ENCODE measurements at places on chromosomes 3 and 15.

DNA sequence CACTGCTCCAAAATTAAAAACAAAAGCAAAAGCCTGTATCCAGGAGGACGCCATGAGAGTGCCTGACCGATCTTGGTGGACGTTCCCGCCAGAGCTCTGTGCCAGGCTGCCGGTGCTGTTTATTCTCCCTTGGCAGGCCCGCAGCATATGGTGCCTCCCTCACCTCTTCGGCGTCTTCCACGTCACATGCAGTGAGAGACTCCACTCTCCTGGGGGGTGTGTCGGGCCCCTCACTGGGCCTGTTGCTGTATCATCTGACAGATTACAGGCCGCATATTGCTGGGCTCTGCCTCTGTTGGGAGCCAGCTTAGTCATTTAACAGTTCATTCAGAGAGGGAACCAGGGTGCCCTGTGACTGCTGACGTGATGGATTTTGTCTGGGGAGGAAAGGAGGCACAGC, 86.4 kb upstream of the ARRDC4 start:
- no peak for DNase-seq

- DNase-seq, result no peak
These were observed 15.6 kb upstream of the SH3GL3 start for GRCh38 chr15:83431521-83431920.

GRCh38 chr3:197186887-197187588, 111.4 kb downstream of the DLG1 start:
- no peak for DNase-seq

DNA sequence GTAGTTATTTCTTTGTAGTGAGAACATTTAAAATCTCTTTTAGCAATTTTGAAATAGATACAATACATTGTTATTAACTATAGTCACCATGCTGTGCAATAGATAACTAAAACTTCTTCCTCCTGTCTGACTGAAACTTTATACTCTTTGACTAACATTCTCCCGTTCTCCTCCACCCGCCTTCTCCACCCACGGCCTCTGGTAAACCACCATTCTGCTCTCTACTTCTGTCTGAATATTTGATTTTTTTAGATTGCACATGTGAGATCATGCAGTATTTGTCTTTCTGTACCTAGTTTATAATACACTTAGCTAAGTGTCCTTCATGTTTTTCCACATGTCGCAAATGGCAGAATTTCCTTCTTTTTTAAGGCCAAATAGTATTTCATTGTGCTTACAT, 72.8 kb upstream of the RBM5 start:
- DNase-seq, result no peak

- no peak for DNase-seq
These were observed 246.8 kb downstream of the NR1D2 start for GRCh38 chr3:24191801-24192403.

- DNase-seq, result peak; percentile 15
These were observed 171.4 kb downstream of the SSR3 start for GRCh38 chr3:156383441-156384025.

DNA sequence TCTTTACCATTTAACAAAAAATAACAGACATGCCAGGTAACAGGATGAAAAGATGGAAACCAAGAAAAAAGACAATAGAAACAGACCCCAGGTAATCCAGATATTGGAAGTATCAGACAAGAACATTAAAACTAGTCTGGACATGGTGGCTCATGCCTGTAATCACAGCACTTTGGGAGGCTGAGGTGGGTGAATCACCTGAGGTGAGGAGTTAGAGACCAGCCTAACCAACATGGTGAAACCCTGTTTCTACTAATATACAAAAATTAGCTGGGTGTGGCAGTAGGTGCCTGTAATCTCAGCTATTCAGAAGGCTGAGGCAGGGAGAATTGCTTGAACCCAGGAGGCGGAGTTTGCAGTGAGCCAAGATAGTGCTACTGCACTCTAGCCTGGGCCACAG, 40.6 kb downstream of the ACAD9 start:
- DNase-seq, result no peak

- DNase-seq, result no peak
These were observed 110.8 kb downstream of the BBX start for GRCh38 chr3:107633327-107634098.

GRCh38 chr3:46895204-46895660, 17.7 kb downstream of the PTH1R start:
- DNase-seq, result peak; percentile 76

DNA sequence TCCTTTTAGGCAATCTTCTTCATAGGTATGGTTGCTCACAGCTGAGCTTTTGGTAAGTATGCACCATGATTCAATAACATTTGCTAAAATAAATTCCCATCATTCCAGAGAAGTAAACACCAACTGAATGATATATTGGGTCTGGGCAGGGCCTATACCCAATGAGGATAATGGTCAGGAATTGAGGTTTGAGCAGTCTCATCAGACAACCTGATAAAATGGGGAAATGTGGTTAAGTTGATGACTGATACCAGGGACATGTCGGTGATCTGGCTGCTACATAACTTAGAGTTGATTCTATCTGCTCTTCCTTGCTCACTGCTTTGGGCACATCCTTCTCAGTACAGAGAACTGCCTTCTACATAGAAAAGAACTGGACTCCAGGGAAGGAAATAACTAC, 92.9 kb downstream of the GPR156 start:
- no peak for DNase-seq

DNA sequence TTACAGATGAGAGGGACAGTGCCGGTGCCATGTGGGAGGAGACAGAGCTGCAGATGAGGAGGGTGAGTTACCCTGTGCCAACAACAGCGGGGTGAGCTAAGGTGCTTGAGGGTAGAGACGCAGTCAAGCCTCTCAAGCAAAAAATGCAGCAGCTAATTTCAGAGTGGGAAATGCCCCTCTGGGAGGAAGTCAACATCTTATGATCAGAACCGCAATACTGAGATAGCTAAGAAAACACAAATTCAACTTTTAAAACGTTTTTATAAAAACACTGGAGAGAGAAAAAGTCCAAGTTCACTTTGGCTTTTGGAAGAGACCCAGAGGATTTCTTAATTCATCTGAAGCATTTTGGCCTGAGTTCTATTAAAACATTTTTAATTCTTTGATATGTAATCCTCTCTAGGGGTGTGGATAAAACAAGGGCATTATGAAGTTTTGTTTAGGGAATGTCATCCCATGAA, 319.2 kb downstream of the SLC9A9 start:
- no peak for DNase-seq

DNA sequence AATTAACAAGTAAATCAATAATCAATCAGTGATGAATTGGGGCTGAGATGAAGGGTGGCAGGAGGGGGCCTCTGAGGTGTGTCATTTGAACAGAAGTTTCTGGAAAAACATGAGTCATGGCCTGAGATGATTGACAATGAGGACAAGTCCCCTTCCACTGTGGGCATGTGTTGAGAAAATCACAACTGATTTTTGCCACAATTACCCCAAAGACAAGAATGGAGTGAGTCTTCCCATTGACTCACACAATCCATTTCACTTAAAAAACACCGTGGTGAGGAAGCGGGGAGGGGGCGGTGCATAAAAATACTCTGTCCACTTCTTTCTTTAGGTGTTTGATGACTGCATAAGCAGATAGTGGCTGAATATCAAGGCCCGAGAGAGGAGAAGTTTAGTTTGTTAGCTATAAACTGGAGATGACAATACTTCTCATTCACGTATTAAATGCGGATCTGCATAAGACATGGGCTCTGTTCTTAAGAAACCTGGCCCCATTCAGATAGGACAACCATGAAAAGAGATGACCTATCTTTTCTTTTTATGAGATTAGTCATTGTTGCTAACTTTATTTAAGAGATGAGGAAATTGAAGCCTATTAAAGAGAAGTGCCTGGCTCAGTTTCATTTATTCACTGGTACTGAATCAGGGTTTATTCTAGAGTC, 34.7 kb downstream of the SHC4 start:
- DNase-seq, result no peak

DNA sequence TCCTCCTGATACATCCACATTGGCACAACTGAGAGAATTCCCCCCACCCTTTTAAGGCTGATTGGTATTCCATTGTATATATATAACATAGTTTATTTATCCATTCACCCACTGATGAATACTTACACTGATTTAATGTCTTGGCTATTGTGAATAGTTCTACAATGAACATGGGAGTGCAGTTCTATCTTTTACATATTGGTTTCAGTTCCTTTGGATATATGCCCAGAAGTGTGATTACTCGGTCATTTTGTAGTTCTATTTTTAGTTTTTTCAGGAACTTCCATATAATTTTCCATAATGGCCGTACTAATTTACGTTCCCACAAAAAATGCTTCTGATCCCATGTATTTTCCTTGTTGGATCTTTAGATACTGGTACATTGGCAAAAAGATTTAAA, 135.3 kb downstream of the FMN1 start:
- no peak for DNase-seq

- no peak for DNase-seq
These were observed 30.5 kb upstream of the NR1I2 start for GRCh38 chr3:119751423-119751822.

- no peak for DNase-seq
These were observed 631.6 kb upstream of the KCNMB2 start for GRCh38 chr3:177904621-177905020.

- no peak for DNase-seq
These were observed 91.4 kb upstream of the LRIG1 start for GRCh38 chr3:66592016-66592761.

- no peak for DNase-seq
These were observed 304.0 kb downstream of the CACNA2D3 start for GRCh38 chr3:54426381-54426780.

- no peak for DNase-seq
These were observed 428.7 kb upstream of the EPHA3 start for GRCh38 chr3:88678747-88679146.

DNA sequence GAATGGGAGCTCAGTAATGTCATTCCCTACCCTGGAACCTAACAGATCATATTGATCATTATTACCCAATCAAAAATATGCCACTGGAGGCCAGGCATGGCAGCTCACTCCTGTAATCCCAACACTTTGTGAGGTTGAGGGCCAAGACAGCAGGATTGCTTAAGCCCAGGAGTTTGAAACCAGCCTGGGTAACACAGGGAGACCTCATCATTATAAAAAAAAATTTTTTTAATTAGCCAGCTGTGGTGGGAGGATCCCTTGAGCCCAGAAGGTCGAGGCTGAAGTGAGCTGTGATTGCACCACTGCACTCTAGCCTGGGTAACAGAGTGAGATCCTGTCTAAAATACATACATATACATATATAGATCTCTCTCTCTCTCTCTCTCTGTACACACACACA, 10.2 kb downstream of the IGDCC4 start:
- DNase-seq, result no peak

GRCh38 chr15:60350108-60350507, 47.7 kb downstream of the ANXA2 start:
- DNase-seq, result no peak

DNA sequence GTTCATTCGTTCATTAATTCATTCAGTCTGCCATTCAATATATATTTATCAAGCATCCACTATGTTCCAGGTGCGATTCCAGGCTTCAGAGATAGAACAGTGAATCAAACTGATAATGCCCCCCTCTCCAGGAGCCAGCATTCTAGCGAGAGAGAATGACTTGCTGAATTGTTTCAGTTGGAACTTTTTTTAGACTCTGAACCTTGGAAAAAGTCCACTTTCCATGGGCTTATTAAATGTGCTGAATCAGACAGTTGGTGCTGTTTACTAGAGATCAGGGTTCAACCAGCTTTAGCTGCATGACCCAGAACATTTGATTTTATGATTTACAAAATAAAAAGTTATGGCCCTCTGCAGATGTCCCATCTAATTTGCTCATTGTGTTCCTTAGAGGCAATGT, 213.2 kb downstream of the THSD4 start:
- DNase-seq, result no peak

GRCh38 chr3:143442814-143443447, 323.4 kb downstream of the CHST2 start:
- DNase-seq, result no peak

DNA sequence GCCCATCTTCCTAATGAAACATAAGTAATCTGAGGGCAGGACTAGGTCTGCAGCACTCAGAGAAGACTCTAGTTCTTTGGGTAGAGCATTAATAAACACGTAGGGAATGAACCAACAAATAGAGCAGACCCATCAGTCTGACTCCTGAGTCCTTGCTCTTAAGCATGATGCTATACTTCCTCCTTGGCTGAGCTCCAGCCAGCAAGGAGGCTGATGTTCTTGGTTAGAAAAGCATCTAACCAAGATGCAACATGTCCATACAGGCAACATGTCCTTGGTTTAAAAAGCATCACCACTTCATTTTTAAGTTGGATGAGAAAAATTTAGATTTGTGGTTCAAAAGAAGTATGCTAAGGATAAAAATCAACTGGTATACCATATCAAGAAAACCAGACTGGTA, 8.5 kb upstream of the MYH15 start:
- DNase-seq, result no peak

DNA sequence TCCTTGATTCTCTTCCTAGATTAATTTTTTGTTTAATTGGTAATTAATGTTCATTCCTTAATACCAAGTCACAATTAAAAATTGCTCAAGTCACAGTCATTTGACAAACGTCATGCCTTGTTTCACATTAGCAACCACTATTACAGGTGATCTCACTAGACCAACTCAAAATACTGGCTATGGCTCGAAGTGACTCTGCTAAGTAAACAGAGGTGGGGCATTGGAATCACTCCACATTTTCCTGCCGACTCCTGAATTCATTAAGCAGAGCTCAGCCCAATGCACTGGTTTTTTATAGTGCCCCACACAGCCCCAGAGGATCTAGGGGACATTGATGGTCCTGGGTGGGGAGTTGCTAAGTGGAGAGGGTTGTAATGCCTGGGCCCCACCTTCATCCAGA, 201.2 kb upstream of the NSMCE3 start:
- DNase-seq, result no peak

GRCh38 chr3:71495708-71496472, 87.6 kb downstream of the FOXP1 start:
- no peak for DNase-seq

DNA sequence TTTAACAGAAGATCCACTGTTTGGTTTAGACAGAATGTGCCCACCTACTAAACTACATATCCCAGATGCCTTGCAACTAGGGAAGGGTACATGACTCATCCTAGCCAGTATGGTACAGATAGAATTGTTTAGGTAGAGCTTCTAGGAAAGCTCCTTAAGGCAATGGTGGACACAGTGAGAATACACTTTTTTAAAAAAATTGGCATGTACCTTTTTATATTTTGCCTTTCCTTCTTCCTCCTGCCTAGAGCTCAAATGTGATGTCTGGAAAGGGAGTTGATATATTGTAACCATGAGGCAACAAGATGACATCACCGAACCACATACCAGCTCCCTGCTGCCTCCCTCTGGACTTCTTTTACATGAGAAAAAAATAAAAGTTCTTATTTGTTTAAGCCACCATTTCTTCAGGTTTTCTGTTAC, 14.4 kb upstream of the C3orf80 start:
- no peak for DNase-seq
